Stimulated activated CD8-positive, alpha-beta memory T cell treated with anti-CD3 and anti-CD28 coated beads, Interleukin-15, amount 100 ng/mL, for 4 hours (primary cell): ENCODE measurements at places on chromosomes 7 and 10.

GRCh38 chr7:137846827-137847567 lies at the start of gene DGKI:
Gene DGKI, minus strand, starts transcription at chr7:137846974.
- DNase-seq, result no peak

DNA sequence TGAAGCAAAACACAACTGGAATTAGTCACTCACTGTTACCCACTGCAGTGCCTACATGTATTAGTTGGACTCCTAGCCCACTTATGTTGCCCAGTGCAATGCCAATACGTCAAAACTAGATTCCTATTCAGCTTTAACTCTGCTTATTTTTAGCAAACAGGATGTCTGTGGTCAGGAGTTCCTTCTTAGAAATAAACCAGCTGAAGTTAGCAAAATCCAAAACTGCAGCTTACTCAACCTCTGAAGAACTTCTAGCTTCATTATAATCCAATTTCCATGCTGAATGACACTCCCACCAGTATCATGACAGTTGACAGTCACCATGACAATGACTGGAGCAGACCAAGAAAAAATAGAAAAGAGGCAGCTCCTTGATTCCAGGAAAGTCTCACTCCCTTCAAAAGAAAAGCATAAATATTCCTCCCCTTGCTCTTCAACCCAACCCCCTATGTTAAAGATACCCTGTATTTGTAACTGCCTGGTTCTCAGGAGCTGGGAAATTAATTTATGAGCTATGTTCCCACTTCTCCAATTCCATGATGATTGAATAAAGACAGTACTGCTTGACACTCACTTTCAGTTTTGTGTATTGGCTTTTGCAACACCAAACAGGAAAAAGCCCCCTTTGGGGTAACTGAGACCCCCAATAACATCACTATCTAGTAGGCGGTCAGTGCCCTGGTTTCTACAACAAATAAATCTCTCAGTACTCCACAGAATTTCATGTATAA lies 327.4 kb downstream of the SORCS1 start:
- DNase-seq, result no peak

DNA sequence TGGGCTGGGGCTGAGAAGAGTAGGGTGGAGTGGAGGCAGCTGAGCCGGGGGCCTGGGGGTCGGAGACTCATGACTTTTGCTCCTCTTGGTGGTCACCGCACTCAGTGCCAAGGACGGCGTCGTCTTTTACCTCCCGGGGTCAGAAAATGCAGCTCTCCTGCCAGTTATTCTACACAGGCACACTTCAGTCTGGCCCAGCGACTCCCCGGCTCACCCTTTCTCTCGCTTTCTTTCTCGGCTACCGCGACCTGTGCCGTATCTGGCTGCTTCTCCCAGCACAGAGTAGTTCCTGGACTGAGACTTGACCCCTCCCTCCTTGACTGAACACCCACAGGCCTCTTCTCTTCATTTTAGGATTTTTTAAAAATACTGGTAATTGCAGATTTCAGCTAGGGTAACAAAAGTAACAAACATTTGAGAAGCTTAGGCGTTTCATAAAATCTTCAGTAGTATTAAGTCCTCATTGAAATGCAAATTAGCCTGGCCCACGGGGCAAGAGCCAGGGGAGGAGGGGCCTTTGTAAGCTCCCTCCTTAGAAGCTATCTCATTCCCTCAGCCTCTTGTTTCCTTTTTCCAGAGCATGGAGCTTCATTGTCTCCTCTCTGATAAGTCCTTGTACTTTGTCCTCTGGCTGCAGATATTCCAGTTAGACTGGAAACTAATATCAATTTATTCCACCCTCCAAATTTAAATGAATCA lies 1.1 kb upstream of the PRLHR start:
- no peak for DNase-seq

DNA sequence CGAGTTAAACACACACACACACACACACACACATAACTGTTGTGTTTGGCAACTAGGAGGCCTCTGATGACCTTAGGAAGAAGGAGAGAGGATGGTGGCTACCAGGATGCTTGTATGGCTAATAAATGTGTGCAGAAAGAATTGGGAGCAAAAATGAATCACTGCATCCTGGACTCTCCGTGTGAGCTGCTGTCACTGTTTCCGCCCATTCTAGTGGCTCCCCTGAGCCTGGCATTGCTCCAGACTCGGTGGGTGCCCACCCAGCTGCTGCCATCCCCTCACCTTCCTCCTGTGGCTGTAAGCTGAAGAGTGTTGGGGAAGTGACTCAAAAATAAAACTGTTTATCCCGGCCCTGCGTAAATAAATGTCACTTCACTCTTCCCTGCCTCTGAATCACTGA lies 149.5 kb upstream of the MINDY3 start:
- DNase-seq, result no peak

DNA sequence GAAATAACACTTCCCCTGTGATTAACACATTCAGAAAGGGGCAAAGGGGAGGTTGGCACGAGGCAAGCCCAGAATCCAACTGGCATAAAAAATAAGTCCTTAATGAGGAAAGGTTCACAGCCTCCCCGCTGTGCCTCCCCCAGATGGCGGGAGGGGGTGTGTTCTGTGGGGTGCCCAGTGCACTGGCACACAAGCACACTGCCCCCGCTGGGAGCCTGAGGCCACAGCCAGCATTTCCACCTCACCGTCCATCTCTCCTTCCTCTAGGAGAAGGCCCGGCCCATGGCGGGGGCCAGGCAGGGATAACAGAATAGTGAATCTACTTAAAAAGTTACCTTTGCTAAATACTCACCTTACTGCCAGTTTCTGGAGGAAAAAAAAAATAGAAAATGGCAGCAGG lies 43.2 kb downstream of the PRKAG2 start:
- DNase-seq, result no peak

DNA sequence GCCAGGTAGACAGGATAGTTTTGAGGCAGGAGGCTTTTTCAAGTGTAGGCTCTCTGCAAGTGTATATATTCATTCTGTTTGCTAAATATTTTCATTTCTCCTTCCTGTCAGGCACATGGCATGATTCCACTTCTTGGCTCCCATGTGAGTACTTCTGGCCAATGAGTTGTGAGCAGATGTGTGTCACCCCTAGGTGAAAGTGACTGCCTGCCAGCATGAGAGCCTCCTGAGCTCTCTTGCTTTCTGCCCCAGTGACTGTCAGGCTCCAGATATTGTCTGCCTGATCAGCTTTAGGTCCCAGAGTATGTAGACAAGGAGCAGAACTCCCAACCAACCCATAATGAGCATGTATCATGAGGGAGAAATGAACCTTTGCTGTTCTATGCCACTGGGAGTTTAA lies 257.6 kb upstream of the NPY start:
- DNase-seq, result no peak

GRCh38 chr7:75993689-75994387 lies 557 bp downstream of the TMEM120A start:
- DNase-seq, result no peak

DNA sequence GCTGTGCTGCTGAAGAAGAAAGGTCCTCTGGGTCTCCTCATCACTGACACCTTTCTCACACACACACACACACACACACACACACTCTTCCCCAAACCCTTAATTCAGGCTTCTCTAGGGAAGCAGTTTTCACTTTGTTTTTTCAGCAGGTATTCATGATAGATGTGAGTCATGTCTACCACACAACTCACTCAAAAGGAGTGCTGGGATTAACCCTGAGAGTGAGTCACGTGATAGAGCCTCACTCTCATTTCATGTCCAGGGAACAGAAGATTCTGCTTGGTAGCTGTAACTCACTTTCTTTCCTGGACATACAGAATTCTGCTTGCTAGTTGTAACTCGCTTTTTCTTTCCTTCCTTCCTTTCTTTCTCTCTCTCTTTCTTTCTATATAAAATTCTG lies 45.4 kb downstream of the VIM start:
- DNase-seq, result no peak

DNA sequence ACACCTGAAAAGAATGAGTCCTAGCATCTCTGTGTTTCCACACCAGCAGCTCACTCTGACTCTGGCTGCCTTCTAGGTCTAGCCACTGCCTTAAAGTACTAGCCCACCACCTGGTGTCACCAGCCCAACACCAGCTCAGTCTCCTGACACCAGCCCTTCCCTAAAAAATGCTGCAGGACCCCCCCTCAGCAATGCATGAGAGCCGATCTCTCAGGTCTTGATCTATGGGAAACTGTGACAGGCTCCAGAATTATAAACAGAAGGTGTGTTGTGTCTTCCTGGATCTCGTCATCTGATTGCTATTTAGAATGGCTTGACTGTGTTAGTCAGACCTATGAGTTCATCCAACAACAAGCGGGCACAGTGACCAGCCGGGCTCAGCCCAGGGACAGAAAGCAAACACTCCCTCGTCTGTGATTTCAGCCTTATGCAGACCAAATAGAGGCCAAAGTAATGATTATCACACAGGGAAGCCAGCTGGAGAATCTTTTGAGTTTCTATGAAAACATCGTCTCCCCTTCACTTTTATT lies 66.6 kb downstream of the CUBN start:
- DNase-seq, result no peak
